GM12878 (cell line): ENCODE measurements at places on chromosomes 13 and 19. TPM values are rescaled to one million over a fixed set of nuclear protein-coding genes. Genes with fewer than 3 reads are reported as not detected.

The ZNF723 gene
- total RNA-seq: not detected in 2 replicates

The NAPSA gene
- total RNA-seq: 18.2 and 19.2 TPM in 2 replicates

- DNase-seq: no peak
Observed at GRCh38 chr13:109939180-109939579, 152.8 kb upstream of the IRS2 start.

The ZNF665 gene
- total RNA-seq: 1.3 and 1.4 TPM in 2 replicates

The ERCC1 gene
- total RNA-seq: 70.1 and 75.3 TPM in 2 replicates

GRCh38 chr13:50693727-50694126 is 149.8 kb downstream of the DLEU7 start:
- DNase-seq: no peak

The ZNF737 gene
- total RNA-seq: 3.7 and 4.7 TPM in 2 replicates

The OLFM2 gene
- total RNA-seq: 0.16 and 0.36 TPM in 2 replicates

GRCh38 chr13:108734676-108735075 is 105.3 kb downstream of the MYO16 start:
- DNase-seq: no peak

The POU2F2 gene
- 46.2 and 48.3 TPM in 2 replicates for total RNA-seq

GRCh38 chr13:97434397-97435201 is 630 bp downstream of the RAP2A start:
- no peak for DNase-seq

DNA sequence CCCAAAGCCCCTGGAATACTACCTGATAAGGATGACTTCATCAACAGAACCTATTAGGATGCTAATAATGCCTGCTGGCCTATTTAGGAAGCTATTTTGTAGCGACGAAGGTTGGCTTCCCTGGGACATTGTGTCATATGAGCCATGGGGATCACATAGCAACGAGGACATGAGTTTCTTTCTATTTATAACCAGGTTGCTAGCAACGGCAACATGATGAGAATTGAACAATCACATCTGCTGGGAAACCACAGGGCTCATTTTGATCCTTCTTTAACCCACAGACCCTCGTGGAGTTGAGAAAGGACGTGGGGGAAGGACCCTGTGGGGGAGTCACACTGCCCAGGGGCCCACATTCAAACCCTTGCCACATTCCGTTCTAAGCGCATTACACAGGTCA is 172.2 kb downstream of the COL4A1 start:
- no peak for DNase-seq

GRCh38 chr19:39818626-39819097 is 15.3 kb downstream of the DYRK1B start:
- peak; percentile 77 for DNase-seq
